ENCODE measurements at places on chromosomes 11 and 22.

- DNase-seq = no peak
Observed at GRCh38 chr11:120400564-120401364, 64.6 kb downstream of the ARHGEF12 start.

GRCh38 chr11:16087886-16088285 is 268.5 kb downstream of the SOX6 start:
- DNase-seq = no peak

DNA sequence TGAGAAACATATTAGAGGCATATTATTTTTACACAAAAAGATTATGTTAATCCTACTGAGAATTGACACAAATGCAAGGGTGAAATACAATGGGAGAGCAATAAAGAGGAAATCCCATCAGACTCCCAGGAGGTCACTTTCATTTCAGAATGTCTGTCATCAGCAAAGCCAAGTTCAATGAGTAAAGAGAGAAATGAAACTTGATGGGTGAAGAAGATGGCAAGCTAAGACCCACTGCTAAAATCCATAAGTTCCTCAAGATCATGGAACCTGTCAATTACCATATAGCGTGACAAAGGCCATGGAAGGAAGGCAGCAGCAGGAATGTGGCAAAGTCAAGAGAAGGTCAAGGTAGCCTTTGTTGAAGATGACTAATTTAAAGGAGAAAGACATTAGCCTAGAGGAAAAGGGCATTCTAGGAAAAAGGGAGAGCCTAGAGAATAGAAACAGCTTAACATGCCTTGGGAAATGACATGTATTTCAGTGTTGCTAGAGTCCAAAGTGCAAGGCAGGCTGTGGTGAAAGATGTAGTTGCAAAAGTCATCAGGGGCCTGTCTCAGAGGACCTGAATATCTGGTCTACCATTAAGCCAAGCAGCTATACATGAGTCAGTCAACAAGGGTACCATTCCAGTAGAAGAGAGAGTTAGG is 43.1 kb downstream of the FAM168A start:
- DNase-seq = no peak

- peak; percentile 62 for DNase-seq
Observed at GRCh38 chr11:134275534-134276395, at the start of gene GLB1L3. Gene GLB1L3, plus strand, starts transcription at chr11:134276379. Its CDS starts 362 bp downstream, at chr11:134276741.

DNA sequence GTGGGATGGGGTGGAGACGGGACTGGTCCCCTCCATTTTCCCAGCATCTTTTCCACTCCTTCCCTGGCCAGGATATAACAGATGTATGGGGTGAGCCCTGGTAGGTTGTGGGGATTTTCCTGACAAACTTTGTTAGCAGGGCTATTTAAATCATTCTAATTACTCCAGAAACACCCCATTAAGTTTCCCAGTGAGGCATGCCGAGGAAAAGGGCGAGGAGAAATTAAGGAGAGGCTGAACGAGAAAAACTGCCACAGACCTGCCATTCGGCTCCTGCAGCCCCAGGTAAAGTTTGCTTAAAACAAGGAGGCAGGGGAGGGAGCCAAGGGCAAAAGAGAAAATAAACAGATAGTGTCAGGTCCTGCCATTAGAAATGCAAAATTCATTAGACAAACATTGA is 428.2 kb downstream of the BUD13 start:
- no peak for DNase-seq

Measured in CD8-positive, alpha-beta memory T cell (primary cell).